ENCODE measurements at places on chromosomes 11 and 22.

DNA sequence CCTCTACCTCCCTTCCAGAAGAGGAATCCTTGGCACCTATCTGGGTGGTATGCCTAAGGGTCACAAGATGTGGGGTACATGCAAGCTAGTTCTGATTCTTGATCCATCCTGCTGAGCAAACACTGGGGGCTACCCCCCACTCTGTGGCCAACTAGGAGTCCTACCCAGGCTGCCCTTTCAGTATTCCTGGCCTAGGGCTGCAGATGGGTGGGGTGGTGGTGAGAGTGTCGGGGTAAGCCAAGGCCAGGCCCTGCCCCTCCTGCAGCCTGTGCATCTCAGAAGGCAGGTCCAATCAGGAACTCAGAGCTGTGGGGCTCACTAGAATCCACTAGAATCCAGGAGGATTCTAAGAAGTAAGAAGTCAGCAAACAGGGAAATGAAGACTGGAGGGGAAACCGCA is 10.9 kb downstream of the SSH3 start:
- DNase-seq, result no peak

- peak; percentile 4 for DNase-seq
Measured at GRCh38 chr11:120835601-120836228, 188.2 kb upstream of the TBCEL start.

DNA sequence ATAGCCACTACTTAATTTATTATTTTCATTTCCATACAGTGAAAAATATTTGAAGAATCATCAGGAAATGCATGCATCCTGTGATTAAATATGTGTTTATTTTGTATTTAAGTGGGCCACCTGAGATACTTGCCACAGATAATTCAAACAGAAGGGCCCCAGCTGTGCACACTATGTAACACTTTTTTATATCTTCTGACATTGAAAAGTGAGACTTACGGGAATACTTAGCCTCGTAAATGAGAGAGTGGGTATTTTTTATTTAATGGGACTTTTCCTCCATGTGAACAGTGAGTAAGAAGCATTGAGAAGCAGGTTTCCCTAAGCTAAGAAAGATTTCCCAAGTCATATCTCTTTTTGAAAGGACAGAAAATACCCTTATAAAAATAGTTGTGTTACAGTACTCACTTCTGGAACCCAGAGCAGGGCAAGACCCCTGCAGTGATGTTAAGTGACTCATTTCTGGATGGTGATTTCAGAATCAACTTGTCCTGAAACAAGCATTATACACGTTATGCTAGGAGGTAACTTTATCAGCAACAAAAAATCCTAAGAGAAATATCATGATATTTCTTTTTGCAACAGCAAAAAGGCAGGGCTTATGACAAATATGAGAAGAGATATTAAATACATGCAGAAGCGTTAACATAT is 478.1 kb upstream of the CHORDC1 start:
- no peak for DNase-seq

DNA sequence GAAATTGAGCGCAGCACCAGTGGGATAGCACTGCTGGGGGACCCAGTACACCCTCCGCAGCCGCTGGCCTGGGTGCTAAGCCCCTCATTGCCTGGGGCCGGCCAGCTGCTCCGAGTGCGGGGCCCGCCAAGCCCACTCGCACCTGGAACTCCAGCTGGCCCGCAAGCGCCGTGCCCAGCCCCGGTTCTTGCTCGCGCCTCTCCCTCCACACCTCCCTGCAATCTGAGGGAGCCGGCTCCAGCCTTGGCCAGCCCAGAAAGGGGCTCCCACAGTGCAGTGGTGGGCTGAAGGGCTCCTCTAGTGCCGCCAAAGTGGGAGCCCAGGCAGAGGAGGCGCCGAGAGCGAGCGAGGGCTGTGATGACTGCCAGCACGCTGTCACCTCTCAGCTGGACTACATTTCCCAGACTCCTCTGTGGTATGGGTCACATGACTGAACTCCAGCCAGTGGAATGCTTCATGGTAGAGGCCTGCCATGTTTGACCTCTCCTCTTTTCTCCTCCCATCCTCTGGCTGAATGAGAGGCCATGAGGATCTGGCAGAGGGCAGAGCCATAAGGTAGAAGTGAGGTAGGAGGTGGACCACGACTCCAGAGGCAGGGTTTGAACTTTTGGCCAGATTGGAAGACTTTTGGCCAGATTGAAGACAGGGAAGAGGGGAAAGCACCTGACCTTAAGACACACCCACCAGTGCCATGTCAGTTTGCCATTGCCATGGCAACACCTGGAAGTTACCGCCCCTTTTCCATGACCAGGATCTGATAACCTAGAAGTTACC is 6.2 kb downstream of the MRGPRD start:
- no peak for DNase-seq

- DNase-seq, result no peak
Measured at GRCh38 chr11:62902932-62903331, 18.2 kb downstream of the CHRM1 start.

DNA sequence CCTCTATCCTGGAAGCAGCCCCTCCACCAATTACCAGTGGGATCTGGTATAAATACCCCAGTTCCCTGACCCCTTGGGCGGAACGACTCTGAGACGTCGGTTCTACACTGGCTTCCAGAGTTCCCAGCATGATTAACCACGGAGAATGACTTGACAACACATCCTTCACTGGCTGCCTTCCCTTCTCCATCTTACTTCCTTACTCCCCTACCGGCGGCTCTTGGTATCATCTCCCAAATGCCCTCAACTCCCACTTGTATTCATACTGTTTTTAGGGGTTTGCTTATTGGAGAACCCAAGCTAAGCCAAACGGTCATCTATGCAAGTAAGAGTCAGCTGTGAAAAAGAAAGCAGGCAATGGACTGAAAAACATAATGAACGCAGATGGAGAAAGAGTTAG is 56.1 kb downstream of the APOL3 start:
- DNase-seq, result no peak

DNA sequence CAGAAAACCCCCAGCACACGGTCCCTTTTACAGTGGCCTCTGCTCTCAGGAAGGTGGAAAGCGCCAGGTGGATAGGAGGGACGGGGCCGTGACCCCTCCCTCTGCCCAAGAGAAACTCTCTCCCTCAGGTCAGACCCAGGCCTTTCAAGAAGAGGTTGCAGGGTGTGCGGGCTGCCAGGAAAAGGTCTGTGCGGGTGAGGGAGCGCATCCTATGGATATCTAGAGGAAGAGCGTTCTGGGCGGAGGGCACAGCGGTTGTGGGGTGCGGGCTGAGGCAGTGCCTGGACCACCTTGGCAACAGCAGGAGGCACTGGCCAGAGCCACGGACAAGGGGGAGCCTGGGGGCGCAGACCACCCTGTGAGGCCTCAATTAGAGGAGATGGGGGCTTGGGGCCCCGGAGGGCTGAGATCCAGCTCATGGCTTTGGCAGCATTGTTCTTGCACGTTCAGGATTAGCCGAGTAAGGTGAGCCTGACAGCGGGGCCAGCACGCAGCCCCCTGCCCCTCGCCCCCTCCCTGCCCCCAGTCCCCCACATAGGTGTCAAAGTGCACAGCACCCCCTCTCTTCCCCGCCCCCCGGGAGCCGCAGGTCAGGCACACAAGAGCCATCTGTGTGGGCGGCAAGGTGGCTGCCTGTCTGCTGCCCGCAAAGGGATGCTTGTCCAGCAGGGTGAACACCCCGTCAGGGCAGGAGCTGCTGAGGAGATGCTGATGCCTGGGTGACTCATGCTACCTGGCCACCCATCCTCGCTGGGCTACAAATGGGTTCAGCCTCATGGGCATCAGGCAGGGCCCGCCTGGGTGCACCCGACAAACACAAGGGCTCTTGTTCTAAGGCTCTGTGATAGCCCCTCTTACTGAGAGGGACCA is 92.8 kb upstream of the KCNQ1OT1 start:
- DNase-seq, result no peak

DNA sequence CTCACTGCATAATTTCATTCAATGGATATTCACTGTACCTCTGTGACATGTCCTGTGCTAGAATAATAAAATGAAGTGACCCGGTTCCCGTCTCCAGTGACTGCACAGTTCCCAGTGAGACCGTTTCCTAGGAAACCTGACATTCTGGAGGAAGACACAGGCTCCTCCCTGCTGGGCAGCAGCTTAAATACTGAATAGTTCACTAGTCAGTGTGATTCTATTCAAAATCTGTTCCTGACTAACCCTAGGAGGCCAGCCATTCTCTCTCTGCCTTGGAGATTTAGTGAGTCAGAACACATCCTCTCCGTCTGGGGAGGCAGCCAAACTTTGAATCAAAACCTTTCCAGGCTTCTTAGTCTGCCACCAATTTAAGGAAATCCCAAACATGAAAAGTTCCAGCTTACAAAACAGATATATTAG is 11.3 kb downstream of the TRIM66 start:
- DNase-seq, result no peak

- no peak for DNase-seq
Measured at GRCh38 chr11:3182462-3182852, 17.3 kb upstream of the OSBPL5 start.

DNA sequence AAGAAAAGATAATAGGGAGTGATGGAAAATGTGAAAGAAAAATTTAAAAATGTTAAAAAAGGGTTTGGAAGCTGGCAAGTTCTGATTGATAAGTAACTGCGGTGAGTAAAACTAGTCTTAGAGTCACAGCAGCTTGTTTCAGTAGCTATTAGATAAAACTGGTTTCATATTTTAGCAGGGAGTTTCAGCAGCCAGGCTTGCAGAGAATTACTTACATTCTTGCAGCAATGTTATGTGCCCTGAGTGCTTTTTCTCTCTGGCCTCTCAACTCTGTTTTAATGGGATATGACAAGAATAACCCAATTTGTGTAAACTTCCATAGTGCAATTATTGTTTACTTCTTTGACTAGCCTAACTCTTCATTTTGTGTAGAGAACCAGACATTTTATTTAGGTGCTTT is 33.6 kb downstream of the PPME1 start:
- DNase-seq, result no peak

DNA sequence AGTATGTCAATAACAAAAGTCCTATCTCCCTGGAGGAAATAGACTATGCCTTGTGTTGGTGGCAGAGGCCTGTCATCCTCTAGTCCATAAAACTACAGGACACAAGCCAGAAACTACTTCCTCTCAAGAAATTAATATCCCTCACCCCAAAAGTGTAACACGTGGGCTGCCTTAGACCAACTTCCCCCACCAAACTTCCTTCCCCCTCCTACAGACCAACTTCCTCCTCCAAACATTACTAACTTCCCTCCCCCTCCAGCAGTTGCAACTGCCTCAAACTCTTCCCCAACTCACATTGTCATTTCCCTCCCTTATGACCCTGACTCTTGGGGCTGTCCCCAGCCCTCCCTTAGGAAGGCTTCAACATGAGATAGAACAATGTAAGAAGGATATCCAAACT is 6.3 kb downstream of the OR52K2 start:
- DNase-seq, result no peak

DNA sequence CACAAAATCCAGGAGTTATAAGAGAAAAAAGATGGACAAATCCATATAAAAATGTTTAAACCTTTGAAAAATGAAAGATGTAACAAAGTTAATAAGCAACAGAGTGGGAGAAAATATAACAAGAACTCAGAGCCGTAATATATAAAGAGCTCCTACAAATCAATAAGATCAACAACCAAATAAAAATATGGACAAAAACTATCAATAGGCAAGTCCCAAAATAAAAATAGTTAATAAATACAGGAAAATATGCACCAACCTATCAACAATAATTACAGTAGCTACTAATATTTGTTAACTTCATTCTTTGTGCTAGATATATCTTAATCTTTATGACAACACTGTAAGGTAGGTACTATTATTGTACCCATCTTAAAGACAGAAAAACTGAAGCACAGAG is 2.8 kb downstream of the CARD10 start:
- DNase-seq, result no peak

DNA sequence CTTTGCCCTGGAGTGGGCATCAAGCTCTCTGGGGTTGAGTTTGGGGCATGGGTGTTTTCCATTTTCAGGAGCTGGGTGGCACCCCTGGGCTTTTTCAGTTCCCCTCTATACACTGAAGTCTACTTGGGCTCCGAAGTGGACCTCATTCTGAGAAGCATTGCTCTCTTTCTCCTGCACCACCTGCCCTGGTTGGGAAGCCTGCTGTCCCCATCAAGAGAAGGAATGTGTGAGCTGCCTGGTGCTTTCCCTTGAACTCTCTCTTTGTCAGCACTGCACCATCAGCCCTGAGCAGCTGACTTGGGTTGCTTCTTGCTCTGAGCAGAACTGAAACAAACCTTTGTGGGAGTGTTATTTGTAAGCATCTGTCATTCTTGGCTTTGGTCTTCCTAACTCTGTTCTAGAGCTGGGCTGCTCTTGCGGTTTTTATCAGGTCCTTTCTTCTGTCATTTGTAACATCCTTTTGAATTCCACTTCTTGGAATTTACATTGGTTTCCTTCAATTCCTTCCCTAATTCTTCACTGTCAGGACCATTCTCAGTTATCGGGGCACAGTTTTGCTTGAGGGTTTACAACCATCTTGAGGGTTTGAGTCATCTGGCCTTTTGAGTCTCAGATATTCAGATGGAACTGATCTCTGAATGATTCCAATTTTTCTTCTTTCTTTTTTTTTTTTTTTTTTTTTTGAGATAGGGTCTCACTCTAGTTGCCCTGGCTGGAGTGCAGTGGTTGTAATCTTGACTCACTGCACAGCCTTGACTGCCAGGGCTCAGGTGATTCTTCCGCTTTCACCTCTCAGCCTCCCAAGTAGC is 20.5 kb downstream of the UBE2L3 start:
- DNase-seq, result peak; percentile 33

GRCh38 chr11:128522943-128523518 is 64.3 kb downstream of the ETS1 start:
- DNase-seq, result peak; percentile 61

DNA sequence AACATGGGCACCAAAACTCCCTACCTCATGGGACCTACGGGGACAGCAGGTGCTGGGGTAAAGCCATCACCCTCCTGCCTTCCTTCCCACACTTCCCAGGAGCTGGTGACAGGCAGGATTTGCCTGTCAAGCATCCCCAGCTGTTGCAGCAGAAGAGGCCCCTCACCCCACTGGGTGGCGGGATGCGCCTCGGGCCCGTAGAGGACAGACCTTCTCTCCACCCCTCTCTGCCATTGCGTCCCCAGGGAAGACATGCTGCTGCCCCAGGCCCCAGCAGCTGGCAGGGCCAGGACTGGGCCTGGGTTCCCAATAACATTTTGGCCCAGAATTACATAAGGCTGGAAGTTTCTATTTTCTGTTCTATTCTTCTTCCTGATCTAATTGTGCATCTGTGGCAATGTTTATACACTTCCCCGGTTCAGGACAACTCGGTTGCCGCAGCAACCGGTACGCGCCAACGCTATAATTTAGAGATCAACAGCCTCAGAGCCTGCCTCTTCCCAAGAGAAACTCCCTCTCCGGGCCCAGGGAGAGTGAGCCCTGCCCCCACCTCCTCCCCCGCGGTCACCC is 25.4 kb downstream of the KCNJ4 start:
- DNase-seq, result no peak

DNA sequence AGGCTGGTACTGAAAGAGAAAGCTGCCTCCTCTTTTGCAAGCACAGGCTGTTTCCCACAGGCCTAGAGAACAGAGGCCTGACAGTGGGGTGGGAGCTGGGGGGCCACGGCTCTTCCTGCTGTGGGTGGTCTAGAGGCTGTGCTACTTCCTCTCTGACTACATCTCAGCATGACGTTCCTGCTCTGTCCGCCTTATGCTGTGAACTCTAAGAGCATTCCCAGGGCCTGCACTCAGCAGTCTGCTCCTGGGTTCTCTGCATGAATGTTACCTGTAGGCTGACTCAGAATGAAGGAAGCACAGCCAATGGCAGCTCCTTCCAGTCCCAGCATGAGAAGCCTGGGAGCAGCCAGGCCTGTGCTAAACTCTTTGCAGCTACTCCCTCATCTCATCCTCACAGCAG is 534.3 kb downstream of the NTM start:
- no peak for DNase-seq

- DNase-seq, result no peak
Measured at GRCh38 chr11:13043912-13044628, 35.0 kb downstream of the RASSF10 start.

GRCh38 chr11:44899959-44900358 is 50.7 kb downstream of the TP53I11 start:
- peak; percentile 8 for DNase-seq

Data from stimulated activated CD4-positive, alpha-beta T cell treated with anti-CD3 and anti-CD28 coated beads, Interleukin-12 subunit alpha, Interleukin-12 subunit beta, amount 100 ng/mL, for 4 hours (primary cell).